ENCODE measurements at places on chromosomes 7 and 10.

DNA sequence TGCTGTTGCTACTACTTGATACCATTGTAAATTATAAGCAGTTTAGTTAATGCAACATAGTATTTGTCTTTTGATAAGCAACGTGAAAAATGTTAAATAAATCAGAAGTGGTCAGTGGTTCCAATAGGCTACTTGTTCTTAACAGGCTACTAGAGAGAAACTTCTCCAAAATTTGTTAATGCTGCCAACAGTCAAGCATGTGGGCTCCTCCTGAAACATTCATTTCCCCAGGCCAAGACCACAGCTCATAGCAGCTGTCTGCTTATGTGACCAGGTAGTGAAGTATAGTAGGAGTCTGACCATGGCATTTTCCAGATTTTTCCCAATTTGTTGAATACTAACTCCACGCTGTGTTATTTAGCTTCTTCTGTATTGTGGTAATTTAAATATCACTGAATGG, 81.0 kb downstream of the CYP51A1 start:
- no peak for DNase-seq

DNA sequence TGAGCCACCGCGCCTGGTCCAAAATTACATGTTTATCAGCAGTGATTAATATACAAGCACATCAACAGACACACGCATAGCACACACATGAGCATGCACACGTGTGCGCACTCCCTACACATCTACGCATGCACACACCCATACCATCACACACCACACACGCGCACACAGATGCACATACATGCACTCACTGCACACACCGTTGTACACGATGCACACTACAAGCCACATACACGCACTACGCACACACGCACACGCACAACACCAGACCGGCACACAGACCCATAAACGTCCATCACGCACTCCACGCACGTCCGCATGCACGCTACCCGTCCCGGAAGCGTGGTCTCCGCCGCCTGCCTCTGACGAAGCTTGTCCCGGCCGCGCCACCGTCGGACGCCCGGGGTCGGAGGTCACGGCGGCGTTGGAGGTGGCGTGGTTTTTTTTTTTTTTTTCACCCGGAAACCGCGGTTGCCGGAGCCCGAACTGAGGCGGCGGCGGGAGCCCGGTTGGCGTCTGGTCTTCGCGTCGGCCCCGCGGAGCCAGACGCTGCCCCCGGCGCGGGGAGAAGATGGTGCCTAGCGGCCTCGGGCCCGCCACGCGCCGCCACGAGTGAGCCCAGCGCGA, at the start of gene TMEM248:
Gene TMEM248 (plus strand): TSS at position 457 of the 627 bp plus-strand sequence. CDS start 20,641 bp downstream, outside the sequence.
- DNase-seq: peak; percentile 85

DNA sequence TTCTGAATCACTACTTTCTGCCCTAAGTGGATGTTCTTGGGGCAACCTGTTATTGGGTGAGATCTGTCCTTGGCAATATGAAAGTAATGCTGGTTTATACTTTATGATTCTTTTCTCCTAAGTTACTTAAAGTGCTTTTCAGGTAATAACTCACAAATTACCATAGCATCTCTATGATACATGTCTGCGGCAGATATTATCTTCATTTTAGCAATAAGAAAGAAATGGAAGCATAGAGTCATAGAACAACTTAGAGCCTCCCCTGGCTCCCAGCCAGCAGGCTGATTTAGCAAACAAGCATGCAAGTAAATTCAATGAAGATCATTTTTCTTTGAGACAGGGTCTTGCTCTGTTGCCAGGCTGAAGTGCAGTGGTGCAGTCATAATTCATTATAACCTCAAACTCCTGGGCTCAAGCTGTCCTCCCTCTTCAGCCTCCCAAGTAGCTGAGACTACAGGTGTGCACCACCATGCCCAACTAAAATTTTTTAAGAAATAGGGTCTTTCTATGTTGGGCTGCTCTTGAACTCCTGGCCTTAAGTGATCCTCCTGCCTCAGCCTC, 38.1 kb upstream of the GRM8 start:
- no peak for DNase-seq

DNA sequence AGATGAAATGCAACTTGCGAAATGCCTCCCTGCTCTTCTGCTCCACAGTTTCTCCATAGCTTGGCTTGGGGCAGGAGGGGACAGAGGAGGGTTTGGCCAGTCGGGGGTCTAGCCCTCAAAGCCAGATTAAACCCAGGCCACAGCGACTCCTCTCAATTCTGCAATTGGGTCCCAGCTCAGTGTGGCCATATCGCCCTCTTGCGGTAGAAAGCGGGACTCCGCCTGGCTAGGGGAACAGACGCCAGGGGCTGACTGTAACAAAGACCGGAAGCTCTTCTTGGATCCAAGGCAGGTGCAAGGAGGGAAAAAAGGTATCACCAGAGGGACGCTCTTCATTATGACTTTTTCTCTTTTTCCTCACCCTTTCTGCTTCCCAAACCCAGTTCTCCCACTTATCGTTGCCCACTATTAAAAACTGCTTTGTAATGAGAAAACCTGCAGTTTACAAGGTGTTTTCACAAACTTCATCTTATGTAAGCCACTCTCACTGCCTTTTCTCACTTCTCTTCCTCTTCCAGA, 36.6 kb upstream of the TNPO3 start:
- peak; percentile 71 for DNase-seq

GRCh38 chr10:47347303-47347675, 874 bp upstream of the RBP3 start:
- no peak for DNase-seq

DNA sequence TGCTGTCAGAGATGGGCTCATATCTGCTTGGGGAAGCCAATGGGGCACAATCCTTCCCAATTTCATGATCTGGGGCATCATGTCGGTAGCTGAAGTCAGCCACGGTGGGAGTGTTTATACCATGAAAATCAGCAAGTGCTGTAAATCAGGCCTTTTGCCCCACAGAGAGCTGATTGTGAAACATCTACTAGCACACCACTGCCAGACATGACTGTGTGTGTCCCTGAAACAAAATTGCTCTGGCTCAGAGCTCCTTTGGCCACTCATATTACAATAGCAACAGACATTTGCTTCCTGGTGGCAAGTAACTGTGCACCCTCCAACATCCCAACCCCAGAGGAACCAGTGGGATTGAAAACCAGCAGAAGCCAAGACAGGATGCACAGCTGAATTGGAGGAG, 23.7 kb downstream of the GPR26 start:
- DNase-seq: no peak

- DNase-seq: no peak
Observed at GRCh38 chr7:39969431-39969830, 19.4 kb downstream of the CDK13 start.

- DNase-seq: no peak
Observed at GRCh38 chr7:50552921-50553320, 12.3 kb downstream of the DDC start.

- DNase-seq: no peak
Observed at GRCh38 chr7:27605689-27606269, 56.9 kb downstream of the HIBADH start.

DNA sequence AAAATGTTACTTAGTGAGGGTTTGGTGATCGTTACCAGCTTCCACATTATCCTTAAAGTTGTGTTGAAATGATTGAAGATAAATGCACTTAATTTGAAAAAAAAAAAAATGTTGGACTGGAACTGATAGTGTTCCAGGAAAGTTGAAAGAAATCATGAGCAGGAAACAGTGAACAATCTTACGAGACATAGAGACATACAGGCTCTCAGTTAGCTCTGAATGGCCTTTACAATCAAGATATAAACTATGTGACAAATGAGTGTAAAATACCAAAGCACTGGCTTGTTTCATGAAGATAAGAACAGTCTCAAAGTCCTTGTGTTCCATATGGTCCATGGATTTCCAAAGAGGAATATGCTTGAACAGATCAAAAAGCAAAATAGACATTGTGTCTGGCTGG, 430.1 kb upstream of the ETV1 start:
- no peak for DNase-seq

GRCh38 chr7:120941064-120941463, 9.5 kb upstream of the ING3 start:
- DNase-seq: no peak

- no peak for DNase-seq
Observed at GRCh38 chr7:97468493-97468892, 263.4 kb upstream of the TAC1 start.

- DNase-seq: no peak
Observed at GRCh38 chr7:140196361-140197217, 19.8 kb upstream of the KDM7A start.

- no peak for DNase-seq
Observed at GRCh38 chr7:114857605-114858004, 64.3 kb upstream of the MDFIC start.

DNA sequence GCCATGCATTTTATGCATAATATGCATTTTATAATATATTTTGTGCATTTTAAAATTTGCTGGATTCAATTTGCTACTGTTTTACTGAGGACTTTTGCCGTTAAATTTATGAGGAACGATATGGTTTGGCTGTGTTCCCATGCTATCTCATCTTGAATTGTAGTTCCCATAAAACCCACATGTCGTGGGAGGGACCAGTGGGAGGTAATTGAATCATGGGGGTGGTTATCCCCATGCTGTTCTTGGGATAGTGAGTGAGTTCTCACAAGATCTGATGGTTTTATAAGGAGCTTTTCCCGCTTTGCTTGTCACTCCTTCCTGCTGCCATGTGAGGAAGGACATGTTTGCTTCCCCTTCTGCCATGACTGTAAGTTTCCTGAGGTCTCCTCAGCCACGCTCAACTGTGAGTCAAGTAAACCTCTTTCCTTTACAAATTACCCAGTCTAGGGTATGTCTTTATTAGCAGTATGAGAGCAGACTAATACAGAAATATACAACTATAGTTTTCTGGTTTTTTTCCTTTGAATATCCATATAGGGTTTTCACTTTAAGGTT, 201.4 kb upstream of the SH2B2 start:
- DNase-seq: no peak
